Spinal cord (tissue), 10 donors: ENCODE measurements at places on chromosomes 2 and 18.

GRCh38 chr2:120734930-120735651 is 577 bp upstream of the GLI2 start:
- no peak for DNase-seq

DNA sequence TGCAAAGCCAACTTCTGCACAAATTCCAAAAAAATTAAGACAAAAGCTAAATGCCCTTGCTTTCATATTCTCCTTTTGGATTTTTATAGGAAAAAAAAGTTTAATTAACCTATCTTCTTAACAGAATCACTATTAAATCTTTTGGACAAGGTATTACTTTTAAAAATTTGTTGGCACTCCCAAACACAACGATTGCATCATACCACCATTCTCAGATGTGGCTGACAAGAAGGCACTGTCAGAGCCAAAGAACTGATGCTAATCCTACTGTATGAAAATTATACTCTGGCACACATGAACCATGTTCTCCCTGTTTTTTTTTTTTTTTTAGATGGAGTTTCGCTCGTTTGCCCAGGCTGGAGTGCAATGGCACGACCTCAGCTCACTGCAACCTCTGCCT is 58.4 kb downstream of the NOL10 start:
- DNase-seq, result no peak

GRCh38 chr2:240095556-240096523 is 40.3 kb downstream of the COPS9 start:
- no peak for DNase-seq

DNA sequence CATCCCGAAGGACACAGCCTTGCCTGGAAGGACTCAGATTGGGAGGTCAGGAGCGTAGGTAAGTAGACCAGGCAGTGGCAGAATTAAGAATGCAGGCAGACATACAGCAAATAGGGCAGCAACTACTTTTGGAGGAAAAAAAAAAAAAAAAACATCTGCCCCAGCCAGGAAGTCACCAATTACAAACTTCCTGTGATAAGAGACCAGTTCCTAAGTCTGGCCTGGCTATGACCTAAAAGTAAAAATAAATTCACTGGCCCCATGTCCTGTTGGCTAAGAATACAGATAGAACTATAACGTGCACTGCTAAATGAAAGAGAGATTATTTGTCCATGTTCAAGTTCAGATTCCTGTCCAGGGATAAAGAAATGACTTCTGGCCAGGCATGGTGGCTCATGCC is 45.2 kb upstream of the NOSTRIN start:
- DNase-seq, result no peak

- no peak for DNase-seq
These were observed 215.3 kb upstream of the CDH19 start for GRCh38 chr18:66819235-66819634.

DNA sequence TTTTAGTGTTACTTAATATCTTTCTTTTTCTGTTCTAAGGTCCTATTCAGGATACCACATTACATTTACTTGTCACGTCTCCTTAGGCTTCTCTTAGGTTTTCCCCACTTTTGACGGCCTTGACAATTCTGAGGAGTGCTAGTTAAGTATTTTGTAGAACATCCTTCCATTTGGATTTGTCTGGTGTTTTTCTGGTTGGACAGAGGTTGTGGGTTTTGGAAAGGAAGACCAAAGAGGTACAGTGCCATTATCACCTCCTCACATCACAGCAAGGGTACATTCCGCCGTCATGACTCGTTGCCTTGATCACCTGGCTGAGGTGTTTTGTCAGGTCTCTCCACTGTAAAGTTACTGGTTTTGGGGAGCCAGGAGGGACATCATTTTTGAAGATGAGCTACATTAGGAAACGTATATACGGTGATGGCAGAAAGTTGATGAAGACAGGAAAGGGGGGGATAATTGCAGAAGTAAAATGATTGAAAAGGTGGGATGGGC is 88.4 kb upstream of the TMEM247 start:
- no peak for DNase-seq

- DNase-seq, result no peak
These were observed 83.6 kb downstream of the ACVR1 start for GRCh38 chr2:157792335-157793052.

GRCh38 chr18:62028715-62029114 is 135.9 kb upstream of the RNF152 start:
- no peak for DNase-seq

DNA sequence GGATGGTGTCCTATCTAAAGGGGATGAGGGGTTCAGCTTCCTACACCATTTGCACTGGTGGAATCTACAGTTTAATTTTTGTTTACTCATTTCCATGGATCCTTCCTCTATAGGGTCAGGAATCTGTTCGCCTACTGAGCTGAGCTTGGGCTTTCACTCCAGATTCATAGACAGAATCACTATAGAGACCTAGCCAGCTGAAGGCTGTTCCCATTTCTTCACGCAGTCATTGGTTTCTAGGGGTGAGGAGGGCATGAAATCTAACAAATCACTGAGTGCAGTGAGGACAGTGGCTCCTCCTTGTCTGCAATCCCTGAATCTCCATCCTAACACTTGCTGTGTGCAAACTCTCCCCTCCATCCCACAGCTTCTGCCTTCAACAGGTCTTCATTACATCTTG is 578.5 kb downstream of the TSN start:
- no peak for DNase-seq

DNA sequence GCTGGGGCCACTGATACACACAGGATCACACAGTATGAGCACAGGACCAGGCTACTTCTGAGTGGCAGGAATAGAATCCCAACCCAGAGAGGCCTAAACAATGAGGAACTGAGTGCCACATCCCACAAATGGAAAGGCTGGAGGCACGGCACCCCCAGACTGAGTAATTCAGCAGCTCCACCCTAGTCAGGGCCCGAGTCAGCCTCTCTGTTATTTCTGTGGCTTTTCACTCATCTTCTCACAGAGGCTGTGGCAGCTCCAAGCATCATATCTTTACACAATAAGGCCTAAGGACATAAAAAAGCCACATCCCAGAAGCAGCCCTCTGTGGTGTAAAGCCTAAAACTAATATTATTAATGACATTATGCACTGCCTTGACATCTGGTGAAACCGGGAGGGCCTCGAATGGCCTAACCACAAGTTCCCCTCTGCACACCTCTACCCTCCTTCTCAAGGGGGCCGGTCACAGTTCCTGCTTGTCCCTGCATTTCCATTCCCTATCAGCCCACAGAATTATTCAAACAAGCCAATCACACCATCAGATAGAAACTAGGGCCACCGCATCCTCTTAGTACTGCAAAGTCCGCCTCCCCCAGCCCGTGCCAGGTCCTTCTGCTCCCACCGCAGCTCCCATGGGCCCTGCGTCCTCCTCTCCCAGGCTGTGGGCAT is 12.5 kb upstream of the MAL start:
- DNase-seq, result no peak

DNA sequence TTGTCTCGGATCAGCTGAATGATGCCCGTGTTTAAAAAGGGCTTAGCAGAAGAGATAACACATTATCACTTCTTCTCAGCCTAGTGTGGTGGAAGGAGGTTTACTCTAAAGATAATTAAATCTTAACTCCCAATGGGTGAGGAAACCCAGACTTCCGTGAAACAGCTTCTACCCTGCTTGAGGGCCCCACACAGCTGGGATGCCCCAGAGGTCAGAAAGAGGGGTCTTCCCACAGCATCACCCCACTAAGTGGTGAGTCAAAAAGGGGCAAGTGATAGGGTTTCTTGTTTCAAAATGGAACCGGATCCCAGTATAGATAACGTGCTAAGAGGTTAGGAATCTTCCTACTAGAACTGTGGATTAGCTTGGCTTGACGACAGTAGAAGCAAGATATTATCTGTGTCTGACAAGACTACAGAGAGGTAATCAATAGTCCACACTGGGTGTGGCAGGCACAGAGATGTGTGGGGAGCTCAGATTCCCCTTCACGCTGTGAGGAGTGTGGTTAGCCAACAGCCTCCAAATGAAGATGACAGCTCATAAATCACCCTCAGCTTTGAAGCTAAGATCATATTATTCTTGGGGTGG is 129.6 kb upstream of the COPS8 start:
- no peak for DNase-seq

DNA sequence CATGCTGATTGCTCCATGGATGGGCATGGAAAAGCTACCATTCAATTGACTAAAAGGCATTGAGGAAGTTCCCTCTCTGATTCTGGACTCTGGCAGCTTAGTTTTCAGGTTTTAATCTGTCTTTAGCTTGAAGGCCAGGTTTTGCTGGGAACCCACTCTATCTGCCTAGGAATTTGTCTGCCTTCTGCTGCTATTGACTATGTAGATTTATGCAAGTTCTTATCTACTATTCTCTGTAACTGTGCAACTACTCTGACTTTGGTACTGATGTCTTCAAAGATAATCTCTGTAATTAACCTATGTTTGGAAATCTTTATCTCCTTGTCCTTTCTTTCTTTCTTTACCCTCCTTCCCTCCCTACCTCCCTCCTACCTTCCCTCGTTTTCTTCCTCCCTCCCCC is 178.8 kb downstream of the DSEL start:
- DNase-seq, result no peak

DNA sequence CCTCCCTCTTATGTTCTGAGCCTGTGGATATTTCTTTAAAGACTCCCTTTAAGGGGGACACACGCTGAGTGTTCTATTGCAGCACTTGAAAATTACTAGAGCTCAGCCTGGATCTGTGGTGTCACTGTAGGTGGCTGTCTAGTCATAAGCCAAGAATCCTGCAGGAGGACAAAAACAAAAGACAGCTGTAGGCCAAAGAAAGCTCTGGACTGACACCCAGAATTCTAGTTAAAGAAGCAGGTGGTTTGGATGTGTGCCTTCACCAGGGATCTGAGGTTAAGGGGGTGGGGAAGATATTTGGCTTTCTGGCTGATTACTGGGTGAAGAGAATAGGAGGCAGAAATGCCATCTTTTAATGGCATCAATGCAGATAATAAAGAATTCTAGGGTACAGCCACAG is 842.5 kb upstream of the NXPH2 start:
- DNase-seq, result peak; percentile 5

GRCh38 chr18:64259871-64260270 is 111.0 kb upstream of the LINC00305 start:
- no peak for DNase-seq

DNA sequence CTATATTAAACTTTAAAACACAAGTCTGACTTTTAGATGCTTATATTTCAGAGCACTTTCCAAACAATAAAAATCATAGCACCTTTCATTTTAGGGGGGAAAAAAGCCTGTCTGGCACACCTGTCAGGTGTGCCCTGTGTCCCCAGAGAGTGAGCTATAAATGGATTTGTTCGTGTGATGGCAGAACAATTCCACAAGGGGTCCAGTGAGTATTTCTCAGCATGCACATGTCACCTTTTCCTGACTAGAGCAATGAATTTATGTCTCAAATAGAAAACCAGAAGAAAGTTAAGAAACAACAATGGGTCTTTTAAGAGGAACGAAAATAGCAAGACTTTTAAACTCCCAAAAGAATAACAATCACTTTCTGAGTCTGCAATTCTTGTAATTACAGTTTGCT is 55.9 kb downstream of the ACVR1C start:
- DNase-seq, result no peak

GRCh38 chr2:71860381-71860926 is 287.2 kb downstream of the CYP26B1 start:
- DNase-seq, result no peak

DNA sequence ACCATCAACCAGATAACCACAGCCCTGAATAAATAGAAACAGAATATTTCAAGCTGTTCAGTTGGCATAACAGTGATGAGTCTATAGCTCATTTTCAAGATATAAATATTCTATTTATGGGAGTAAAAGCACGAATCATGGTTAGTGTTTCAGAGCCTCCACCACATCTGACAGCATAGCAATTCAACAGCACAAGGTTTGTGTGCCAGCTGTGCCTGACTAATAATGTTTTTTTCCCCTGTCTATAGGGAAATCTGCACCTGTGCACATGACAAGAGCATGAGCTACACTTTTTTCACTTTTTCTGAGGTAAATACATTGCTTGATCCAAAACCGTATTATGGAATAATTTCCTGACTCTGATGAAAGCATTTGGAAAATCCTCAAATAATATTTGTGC is 251.3 kb downstream of the RPIA start:
- no peak for DNase-seq

GRCh38 chr18:47683774-47684173 is 246.7 kb downstream of the SMAD2 start:
- no peak for DNase-seq

GRCh38 chr2:171522052-171522787 is at the start of gene CYBRD1:
Gene CYBRD1 (plus strand): TSS chr2:171522474. CDS start chr2:171522546, 72 bp downstream.
- peak; percentile 51 for DNase-seq

DNA sequence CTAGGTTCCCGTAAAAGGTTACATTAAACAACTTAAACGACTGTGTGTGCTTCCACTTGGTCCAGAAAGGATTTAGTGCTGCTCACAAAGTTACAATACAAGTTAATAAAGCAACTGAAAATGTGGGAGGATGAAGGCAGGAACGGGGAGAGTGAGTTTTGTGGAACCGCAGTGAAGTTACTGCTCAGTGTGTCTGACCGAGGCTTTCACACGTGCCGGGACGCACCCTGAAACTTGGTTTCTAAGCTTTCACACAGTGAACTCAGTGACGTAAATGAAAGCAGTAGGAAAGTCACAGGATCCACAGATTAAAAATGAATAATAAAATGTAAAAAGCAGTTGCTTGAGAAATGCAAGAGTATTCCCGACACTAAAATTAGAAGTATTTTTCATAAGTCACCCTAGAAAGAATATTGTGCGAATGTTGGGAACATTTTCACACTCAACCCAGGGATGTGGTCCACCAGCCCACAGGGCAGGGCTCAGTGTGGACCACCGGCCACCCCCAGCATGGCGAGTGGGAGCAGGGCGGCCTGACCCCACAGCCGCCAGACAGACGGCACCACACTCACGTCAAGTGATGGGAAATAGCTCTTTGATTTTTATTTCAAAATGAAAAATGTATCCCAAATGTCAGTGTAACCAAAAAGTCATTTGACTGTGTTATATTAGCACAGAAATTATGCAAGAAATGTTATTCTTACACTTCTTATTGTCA is 32.6 kb upstream of the CHMP1B start:
- no peak for DNase-seq

DNA sequence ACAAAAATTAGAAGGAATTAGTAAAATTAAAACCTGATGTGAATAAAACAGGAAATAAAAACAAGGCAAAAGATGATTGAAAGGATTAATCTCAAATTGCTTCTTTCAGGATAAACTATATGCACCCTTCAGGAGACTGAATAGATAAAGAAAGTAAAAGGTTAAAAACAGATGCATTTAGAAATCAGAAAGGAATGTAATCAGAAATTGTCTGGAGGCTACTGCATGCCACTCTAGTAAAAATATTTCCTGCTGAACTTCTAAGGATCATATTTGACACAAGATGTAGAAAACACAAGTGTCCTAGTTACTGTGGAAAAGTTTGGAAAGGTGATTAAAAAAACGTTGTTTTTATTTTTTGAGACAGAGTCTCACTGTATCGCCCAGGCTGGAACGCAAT is 16.2 kb downstream of the CHCHD5 start:
- DNase-seq, result no peak

- no peak for DNase-seq
These were observed 6.6 kb downstream of the IL1RN start for GRCh38 chr2:113133704-113134598.

DNA sequence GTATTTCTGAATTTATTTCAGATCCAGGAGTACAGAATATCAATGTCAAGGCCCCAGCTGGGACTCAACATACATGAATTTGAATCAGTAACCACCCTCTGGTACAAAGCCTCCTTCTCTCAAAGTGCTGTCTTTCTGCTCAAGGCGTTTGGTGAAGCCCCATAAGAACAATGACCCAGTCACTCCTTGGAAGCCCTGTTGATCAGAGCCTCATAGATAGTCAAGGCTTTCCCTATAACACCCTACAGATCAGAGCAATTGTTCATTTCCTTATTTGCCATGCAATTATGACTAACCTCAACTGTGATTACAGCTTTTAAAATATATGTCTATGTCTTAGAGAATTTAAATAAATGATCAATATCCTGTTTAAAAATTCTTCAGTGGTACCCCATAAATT is 159.1 kb upstream of the CREB1 start:
- no peak for DNase-seq
